Fibroblast of lung (primary cell): ENCODE measurements at places on chromosomes 16 and 17. TPM values are rescaled to one million over a fixed set of nuclear protein-coding genes. Genes with fewer than 3 reads are reported as not detected.

The ITGA2B gene
- 0.26 and 0.66 TPM in 2 replicates for total RNA-seq

The CCL7 gene
- 0.33 and 0.51 TPM in 2 replicates for total RNA-seq

The TSPOAP1 gene
- total RNA-seq, result 4.0 and 4.9 TPM in 2 replicates

The HOXB7 gene
- total RNA-seq, result 6.4 and 7.4 TPM in 2 replicates

The CNEP1R1 gene
- total RNA-seq, result 28.2 and 32.5 TPM in 2 replicates

The NHERF2 gene
- total RNA-seq, result 16.9 and 21.5 TPM in 2 replicates

The KRTAP9-4 gene
- not detected in 2 replicates for total RNA-seq

The SLX1A gene
- total RNA-seq, result 18.2 and 19.2 TPM in 2 replicates

The CDH15 gene
- total RNA-seq, result 0.26 and 0.99 TPM in 2 replicates

The GCGR gene
- not detected in 2 replicates for total RNA-seq

The SEPHS2 gene
- total RNA-seq, result 19.3 and 26.6 TPM in 2 replicates

The ARSG gene
- total RNA-seq, result 3.1 and 8.1 TPM in 2 replicates

The CMTM3 gene
- total RNA-seq, result 6.9 and 10.1 TPM in 2 replicates

The CTDNEP1 gene
- total RNA-seq, result 23.1 and 40.5 TPM in 2 replicates

GRCh38 chr17:15409721-15410250 lies 57.6 kb downstream of the CDRT4 start:
- peak; percentile 97 for DNase-seq

GRCh38 chr16:3149630-3150345 lies 15.0 kb downstream of the ZNF213 start:
- peak; percentile 61 for DNase-seq

DNA sequence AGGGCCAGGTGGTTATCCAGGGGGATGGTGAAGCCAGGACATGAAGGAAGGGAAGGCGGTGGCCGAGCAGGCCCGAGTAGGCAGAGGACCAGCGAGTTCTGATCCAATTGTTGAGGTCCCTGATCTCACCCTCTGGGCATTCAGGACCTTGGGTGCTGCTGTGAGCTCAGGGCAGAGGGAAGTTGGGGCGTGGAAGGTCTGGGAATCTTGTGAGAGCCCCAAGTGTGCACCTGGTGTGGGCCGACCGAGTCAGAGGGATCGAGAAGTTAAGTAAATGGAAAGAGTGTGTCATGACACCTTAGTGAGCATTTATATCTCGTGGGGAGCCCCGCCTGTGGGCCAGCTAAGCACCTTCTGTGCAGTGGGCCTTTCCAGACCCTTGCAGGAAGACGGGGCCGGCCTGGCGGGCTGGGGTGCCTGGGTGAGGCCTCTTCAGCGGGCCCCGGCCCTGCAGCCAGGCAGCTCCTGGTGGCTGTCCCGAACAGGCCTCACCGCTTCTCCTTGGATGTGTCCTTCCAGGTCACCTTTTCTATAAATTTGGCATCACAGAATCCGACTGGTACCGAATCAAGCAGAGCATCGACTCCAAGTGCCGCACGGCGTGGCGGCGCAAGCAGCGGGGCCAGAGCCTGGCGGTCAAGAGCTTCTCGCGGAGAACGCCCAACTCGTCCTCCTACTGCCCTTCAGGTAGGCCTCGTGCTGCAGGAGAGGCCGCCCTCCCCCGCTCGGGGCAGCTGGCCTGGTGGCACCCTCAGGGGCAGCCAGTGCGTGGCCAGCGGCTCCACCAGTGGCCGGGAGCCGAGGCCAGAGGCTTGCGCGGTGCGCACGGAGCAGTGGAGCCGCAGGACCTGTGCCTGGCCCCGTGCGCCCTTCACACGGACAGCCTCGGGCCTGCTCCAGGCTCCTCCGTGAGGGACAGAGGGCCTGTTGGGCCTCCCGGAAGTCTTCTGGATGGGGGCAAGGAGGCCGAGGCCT lies 76.0 kb downstream of the BANP start:
- no peak for DNase-seq

DNA sequence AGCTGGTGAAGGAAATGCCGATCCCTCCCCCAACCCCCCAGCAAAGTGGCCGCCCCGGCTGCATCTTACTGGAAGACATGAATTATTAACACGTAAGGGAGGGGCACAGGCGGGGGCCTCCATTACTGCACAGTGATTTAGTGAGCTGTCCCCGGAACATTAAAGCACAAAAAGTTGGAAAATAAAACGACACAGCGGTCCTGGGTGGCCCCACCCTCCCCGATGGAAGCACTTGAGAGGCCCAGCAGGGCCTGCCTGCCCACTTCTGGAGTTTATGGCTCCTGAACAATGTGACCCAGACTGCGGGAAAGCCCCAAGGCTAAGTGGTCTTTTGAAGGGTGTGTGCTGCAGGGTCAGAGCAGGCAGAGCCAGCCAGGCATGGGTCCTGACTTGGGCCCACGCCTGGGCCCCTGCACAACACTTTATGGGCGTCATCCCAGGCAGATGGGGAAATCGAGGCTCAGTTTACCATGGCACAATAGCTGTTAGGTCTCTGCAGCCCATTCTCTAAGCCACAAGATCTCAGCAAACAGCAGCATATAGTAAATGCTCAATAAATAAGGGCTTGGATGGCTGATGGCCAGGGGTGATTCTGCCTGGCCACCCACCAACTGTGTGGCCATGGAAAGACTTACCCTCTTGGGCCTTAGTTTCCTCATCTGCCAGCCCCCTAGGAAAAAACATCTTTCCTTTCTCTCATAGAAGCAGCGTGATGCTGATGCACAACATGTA lies 22.8 kb downstream of the CCDC102A start:
- no peak for DNase-seq

DNA sequence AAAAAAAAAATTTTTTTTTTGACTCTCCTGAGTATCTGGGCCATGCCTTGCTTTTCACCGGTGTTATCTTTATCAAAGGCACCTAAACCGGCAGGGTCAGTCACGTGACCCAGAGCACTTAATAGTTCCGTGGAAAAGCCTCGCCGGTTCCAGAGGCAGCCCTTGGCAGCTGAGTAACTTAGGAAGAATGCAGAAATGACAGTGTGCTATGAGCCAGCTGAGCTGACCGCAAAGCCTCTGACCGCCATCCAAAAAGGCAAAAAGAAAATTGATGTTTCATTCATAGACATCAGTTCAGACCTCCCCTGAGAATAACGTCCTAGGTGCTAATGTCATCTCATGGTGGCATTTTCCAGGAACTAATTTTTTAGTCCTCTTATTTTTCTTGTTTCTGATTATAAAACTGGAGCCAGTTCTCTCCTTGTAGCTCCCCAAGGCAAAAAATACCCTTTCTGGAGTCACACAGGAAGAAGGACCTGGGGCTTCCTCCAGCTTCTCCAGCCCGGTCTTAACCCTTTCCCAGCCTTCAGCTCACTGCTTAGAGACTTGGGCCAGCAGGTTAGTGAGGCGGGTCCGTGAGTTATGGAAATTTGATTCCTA lies 122.6 kb downstream of the SOCS1 start:
- peak; percentile 96 for DNase-seq

- DNase-seq, result peak; percentile 29
Measured at GRCh38 chr17:29176558-29177351, 3.4 kb downstream of the MYO18A start.

DNA sequence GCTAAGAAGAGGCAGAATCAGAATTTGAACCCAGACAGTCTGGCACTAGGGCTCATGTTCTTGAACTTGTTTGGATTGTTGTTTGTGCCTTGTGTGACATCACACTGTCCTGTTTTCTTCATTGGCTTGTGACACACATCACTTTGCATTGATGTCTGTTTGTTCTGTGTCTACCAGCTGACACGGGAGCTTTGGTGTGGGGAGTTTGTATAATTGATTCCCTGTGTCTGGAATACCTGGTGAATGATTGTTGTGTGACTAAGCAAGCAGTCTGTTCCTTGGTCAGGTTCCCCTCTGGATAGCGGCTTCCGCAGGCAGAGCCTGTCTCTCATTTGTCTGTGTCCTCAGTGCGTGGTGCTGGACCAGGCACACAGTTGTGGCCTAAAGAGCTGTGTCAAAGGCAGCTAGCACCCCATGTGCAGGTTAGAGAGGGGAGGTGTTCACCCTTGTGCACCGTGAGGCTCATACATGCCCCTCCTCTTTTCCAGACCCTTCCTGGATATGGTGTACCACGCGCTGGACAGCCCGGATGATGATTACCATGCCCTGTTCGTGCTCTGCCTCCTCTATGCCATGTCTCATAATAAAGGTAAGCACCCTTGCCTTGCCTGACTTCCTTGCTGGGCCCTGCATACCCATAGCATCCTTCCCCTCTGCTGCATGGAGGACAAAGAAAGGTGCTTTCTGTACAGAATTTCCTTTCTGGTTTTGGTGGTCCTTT lies 80.1 kb downstream of the CLEC16A start:
- peak; percentile 73 for DNase-seq

- DNase-seq, result no peak
Measured at GRCh38 chr17:57271821-57272220, 15.5 kb downstream of the MSI2 start.

- no peak for DNase-seq
Measured at GRCh38 chr16:4976079-4976478, 17.9 kb downstream of the SEC14L5 start.

DNA sequence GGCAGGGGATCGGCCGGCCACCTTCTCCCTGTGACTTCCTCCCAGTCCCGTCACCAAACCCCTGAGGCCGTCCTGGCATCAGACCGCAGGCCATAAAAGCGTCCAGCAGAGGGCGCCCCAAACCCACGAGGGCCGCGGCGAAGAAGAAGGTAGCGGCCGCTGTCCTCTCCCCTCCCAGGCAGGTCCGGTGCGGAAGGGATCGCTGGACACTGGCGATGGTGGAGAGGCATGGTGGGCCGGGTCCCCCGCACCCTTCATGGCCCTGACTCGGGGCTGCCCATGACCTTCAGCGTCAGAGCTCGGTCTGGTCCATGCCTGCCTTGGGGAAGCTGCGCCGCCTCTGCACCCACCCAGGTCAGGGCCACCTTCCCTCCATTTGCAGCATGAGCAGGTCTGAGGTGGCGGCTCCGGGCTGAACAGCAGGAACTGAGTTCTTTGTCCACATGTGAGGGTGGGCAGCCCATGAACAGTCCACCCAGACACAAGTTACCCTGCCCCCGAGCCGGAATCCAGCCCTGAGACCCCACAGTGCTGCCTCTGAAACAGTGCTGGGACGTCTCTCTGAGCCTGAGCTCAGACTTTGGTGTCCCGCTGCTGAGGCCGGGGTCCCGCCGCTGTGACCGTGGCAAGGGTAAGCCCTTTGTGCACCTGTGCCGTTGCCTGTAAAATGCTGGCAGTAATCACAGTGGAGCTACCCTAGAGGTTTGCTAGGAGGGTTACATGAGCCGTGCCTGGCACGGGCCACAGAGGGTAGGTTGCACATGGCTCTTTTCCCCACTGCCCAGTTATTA lies 40.8 kb upstream of the CMIP start:
- DNase-seq, result peak; percentile 60

DNA sequence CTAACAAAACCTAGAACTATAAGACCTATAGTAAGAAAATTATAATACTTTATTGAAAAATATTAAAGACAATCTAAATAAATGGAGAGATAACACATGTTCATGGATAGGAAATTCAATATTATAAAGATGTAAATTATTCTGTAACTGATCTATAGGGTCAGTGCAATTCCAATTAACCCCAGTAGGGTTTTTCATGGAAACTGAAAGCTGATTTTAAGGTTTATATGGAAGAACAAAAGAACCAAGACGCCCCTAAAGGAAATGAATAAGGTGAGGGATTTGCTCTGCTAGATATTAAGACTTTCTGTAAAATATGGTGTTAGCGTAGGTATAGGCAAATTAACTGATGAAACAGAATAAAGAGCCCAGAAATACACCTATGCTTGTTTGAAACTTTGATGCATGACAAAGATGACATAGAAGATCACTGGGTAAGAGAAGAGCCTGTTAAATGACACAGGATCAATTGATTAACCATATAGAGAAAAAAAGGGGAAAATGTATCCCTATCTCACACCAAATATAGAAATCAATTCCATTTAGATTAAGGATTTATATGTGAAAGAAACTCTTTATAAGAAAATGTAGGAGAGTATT lies 3.0 kb downstream of the ICAM2 start:
- no peak for DNase-seq

GRCh38 chr16:53209429-53209828 lies 154.6 kb downstream of the CHD9 start:
- no peak for DNase-seq

DNA sequence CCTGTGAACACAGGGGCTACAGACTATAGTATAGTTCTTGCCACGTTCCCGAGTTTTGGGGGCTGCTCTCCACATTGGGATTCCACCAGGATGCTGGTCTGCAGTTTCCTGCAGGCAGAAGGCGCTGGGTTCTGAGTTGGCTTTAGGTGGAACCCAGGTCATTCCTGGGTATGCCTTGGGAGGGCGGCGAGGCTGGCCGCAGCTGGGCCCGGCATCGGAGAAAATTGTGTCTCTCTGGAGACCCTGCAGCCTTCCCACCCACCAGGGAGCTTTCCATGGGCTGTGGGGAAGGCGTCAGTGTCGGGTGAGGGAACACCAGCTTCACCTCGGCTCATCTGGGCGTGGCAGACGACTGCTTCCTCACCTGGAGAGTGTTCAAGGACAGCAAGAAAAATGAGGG lies 183.6 kb downstream of the RAB11FIP4 start:
- no peak for DNase-seq

GRCh38 chr17:21019976-21020586 lies 22.7 kb downstream of the USP22 start:
- no peak for DNase-seq

DNA sequence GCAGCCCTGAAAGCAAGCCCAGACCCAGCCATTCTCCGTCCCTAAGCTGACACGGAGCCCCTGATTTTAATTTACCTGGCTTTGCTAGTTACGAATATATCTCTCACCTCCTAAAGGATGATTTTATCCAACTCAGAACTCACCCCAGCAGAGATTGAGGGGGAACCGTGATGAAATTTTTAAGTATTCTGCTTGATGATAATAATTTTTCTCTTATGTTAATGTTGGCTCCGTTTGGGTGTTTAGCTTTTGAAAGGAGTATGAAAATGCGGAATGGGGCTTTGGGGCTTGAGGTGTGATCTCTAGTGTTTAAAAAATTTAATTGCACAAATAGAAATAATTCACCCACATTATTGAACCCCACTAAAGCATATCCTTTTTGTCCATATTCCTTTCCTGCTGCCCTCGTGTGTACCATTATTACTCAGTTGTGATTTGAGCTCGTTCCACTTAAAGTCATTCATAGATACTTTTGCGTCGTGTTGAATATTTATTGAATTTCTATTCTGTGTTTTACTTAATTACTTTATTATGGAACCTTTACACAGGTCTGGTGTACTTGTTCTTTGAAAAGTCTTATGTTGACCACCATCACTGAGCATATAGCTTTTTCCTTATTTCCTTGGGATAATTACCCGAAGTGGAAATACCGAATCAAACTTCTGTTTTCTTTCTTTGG lies 775 bp downstream of the PRPSAP2 start:
- no peak for DNase-seq

GRCh38 chr17:36128411-36128978 lies 24.9 kb downstream of the CCL4 start:
- DNase-seq, result no peak

GRCh38 chr17:7177191-7177953 lies 1.8 kb downstream of the ASGR1 start:
- peak; percentile 61 for DNase-seq

GRCh38 chr17:41394254-41394996 lies 3.0 kb downstream of the KRT31 start:
- DNase-seq, result peak; percentile 36

DNA sequence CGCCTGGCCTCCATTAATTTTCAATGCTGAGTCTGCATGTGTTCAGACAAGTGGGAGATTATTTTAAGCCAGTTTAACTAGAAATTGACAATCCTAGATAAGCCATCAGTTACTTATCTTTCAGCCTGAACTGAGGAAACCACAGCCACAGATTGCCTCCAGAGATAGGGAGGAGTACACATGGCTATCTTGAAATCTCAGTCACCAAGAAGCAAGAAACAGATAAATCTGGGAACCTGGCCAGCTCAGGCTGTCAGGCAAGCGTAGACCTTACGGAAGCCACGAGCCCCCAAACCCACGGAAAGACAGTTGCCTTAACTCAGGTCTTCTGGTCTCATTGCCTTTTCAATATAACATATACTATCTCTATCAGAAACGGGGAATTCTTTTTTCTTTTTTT lies 2.0 kb upstream of the GLG1 start:
- DNase-seq, result no peak

- DNase-seq, result peak; percentile 35
Measured at GRCh38 chr16:3458278-3458851, 14.9 kb downstream of the NAA60 start.
